ENCODE measurements at places on chromosomes 1 and 21.

GRCh38 chr1:98937347-98937746 is 67.3 kb downstream of the PLPPR5 start:
- DNase-seq = no peak

DNA sequence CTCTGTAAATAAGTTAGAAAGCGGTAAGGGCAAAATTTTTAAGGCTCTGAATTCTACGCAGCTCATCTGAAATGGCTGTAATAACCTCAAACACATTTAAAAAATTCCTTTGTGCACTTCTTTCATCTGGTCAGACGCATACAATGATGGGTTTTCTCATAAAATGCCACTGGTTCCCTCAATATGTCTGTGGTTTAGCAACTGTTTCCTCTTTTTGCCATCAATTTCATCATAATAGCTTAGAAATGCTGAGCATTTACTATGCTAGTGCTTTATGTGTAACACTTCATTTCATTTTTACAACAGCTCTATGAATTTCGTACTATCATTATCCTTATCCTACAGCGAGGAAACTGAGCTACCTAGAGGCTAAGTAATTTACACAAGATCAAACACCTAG is 35.3 kb upstream of the DMRTA2 start:
- no peak for DNase-seq

DNA sequence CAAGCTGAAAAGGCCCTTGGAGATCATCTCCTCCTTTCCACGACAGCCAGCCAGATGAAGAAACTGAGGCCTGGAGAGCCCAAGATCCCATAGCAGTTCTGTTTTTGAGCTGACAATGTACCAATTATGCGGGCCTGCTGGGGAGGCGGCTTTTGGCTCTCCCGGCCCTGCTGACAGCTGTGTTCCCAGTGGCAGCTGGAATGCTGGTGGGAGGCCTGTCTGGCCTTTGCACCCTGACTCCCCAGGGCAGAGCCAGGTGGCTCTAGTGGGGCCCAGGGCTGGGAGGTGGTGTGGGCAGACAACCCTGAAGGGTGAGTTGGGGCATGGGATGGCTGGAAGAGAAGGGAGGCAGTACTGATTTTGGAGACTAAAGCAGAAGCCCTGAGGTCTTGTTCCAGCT is 30.7 kb upstream of the WASF2 start:
- no peak for DNase-seq

- peak; percentile 12 for DNase-seq
Measured at GRCh38 chr1:114181356-114181755, 27.7 kb upstream of the SYT6 start.

- no peak for DNase-seq
Measured at GRCh38 chr1:118659646-118660045, 328.5 kb downstream of the TBX15 start.

GRCh38 chr1:205934788-205935187 is 8.5 kb downstream of the SLC26A9 start:
- no peak for DNase-seq

- DNase-seq = no peak
Measured at GRCh38 chr1:98054786-98055185, 134.0 kb upstream of the DPYD start.

- DNase-seq = no peak
Measured at GRCh38 chr21:45517249-45518065, 24.8 kb downstream of the SLC19A1 start.

GRCh38 chr1:94925561-94926125 is 1.3 kb downstream of the CNN3 start:
- DNase-seq = peak; percentile 94

GRCh38 chr1:204286831-204287421 is 72.8 kb downstream of the PLEKHA6 start:
- no peak for DNase-seq

DNA sequence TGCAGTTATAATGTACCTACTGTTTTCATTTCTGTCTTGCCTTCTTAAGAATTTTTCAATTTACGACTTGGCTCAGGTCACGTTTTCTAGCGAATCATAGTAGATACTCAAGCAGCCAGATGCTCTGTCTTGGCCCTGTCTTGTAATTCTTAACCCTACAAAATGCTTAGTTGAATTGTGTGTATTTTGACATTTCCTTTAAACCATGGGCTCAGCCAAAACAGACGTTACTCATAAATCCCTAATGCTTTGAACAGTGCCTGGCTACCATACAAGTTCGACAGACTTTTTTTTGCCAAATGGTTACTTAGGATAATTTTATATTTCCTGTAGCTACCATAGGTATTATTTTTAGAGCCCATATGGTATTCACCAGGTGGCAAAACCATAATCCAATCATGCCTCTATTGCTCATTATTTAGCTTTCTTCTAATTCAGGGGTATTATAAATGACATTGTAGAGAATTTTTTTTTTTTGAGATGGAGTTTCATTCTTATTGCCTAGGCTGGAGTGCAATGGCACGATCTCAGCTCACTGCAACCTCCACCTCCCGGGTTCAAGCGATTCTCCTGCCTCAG is 54.3 kb downstream of the KCNK1 start:
- no peak for DNase-seq

DNA sequence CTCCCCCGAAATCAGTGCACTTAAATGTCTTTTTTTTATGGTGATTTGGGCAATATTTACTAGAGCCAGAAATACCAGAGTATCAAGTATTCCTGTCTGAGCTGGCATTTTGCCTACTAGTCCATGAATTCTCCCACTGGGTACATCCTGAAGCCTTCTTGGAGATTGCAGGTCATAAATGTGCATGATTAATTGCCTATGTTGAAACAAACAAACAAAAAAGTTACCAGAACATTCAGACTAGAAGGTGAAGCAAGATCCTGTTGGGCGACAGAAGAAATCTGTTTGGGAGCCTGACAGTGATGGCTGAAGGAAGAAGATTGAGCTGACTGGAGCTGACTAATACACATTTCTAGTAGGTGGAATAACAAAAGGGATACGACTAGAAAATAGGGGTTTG is 127.4 kb upstream of the NRIP1 start:
- no peak for DNase-seq

GRCh38 chr1:56031001-56031400 is 548.4 kb downstream of the PLPP3 start:
- no peak for DNase-seq

GRCh38 chr1:199020051-199020450 is 381.2 kb downstream of the PTPRC start:
- DNase-seq = no peak

DNA sequence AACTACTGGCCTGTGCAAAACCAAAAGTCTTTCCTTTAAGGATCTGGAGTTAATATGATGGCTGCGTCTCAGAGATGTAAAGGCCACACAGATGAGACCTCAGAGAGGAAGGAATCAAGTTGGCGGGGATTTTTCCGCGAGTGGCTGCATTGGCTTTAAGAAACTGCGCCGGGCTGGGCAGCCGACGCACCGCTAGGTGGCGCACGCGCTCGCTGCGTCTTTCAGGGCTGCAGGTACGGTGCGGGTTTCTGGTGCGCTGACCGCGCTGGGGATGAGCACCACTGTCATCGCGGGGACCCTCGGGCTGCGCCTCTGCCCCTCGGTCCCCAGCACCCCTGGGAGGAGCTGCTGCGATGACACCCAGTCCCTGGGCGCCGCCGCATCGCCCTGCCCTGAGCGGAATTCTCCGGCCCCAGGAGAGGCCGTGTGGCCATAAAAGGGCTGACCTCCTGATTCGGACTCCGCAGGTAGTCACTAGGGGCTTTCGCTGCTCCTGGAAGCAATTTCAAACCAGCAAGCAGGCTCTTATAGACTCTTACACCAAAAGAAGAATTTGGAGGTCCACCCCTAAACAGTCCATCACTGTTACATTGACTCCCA is 241.0 kb downstream of the KCNJ6 start:
- DNase-seq = peak; percentile 83

DNA sequence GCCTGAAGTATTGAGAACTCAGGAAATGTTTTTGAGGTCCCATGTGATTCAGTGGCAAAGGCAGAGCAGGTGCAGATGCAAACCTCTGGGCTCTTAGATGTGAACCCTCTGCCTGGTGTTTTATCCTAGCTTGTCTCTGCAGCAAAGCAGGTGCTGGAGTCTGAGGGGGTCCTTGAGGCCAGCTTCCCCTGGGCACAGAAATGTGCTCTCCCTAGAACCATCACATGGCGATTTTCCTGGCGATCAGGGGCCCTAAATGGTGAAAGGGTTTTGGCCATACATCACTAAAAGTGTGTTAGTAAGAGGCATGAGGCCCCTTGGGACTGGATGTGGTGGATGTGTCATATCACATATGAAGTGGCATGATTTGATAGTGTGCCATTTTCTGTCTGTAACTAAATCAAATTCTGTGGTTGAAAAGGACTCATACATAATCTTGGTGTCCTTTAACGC is 144.8 kb downstream of the ST6GALNAC3 start:
- no peak for DNase-seq

DNA sequence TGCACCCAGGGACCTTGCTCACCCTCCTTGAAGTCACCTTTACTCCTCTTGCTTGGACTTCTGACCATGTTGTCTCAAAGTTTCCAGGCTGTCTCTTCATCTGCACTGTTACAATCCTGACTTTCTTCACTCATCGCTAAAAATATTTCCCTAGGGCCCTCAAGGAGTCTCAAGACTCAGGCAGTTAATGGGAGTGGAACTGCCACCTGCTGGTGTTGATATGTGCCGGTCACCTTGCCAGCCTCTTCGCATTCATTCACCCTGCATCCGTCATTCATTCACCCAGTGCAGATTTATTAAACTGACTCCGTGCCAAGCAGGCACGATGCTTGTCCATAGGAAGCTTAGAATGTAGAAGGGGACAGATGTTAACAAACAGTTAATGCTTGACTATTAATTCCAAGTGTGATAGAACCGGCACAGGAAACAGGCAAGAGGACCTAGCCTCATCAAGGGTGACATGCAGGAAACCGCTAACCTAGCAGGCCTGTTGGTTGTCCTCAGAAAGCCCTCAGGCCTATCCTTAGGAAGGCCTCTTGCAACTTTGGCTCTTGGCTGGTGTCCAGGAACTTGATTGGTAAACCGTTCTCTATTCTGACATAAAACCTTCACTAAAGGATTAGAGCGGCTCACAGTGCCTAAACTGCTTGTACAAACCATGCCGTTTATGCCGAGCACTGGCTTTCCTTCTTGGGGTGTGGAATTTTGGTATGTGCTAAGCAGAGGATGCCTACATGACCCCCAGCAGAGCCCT is 342.2 kb downstream of the CAMTA1 start:
- DNase-seq = no peak

DNA sequence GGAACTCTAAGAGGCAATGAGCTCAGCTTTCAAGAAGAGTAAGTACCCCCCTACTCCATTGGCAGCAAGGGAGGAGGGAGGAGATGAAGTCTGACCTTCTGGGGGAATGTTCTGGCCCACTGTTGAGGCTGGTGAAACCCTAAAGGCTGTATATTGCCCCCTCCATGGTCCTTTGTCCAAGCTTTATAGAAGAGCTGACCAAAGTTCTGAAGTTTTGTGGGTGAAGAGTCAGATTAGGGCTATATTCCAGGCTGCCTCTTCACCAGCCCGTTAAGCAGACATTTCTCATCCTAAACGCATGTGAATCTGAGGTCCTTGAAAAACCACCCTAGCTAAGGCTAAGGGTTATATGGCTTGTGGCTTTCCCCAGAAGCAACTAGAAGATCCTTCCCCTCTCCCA is 1.4 kb downstream of the C1orf94 start:
- DNase-seq = no peak

DNA sequence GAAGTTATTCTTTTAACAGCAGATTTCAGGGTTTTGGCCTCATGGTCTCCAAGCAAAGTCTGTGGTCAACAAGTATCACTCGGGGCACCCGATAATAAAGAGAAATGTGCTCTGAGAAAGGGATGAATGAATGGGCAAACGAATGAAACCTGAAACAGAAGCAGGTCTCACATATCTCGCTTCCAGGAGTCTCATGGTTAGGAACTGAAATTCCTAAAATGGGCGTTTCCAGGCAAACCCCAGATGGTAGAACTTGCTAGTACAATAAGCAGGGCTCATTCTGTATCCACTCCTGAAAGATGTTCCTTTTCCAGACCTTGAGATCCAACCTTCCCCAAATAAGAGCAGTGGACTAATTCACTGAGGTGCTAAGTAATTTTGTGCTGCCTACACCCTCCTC is 87.2 kb downstream of the LAMC2 start:
- DNase-seq = no peak

DNA sequence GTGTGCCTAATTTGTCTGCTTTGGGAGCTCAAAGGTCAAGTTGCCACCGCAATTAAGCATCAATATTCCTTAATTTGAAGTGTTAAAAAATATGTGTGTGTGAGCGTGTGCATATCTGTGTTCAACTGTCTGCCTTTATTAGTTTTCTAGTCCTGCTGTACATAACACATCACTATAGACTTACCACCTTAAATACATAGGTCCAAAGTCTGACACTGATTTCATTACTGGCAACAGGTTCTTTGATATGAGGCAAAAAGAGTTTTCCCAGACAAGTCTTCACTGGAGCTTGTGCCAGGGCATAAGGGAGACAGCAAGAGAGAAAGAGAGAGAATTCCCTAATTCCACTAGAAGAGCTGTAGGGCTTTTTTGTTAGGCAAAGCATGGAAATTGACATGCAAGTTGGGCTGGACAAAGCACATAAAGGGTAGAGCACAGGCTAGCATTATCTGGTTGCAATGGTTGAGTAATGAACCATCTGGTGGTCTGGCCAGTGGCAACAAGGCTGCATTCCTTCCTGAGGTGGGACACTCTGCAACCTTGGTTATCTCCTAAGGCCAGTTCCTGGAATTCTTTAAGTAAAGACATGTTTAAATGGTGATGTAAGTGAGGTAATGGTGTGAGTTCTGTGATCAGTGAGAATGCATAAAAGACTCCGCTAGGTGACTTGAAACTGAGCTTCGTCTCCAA is 457.2 kb upstream of the ADAMTS5 start:
- peak; percentile 14 for DNase-seq

DNA sequence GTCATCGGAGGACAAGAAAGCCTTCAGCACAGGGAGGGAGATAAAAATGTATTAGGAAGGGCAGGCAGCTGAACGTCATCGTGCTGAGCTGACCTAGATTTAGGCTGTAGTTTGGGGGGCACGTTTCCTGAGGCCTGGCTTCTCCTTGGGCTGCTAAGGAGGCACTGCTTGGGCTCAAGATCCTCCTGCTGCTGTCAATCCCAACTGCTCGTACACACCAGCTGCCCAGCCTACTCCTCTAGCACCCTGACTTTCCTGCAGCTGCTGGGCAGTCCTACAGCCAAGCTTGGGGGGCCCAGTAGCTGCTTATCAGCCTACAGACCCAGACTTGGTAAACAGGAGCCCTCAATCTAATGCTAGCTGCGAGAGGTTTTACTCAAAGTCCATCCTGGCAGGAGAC is 6.2 kb downstream of the TMEM35B start:
- DNase-seq = no peak

DNA sequence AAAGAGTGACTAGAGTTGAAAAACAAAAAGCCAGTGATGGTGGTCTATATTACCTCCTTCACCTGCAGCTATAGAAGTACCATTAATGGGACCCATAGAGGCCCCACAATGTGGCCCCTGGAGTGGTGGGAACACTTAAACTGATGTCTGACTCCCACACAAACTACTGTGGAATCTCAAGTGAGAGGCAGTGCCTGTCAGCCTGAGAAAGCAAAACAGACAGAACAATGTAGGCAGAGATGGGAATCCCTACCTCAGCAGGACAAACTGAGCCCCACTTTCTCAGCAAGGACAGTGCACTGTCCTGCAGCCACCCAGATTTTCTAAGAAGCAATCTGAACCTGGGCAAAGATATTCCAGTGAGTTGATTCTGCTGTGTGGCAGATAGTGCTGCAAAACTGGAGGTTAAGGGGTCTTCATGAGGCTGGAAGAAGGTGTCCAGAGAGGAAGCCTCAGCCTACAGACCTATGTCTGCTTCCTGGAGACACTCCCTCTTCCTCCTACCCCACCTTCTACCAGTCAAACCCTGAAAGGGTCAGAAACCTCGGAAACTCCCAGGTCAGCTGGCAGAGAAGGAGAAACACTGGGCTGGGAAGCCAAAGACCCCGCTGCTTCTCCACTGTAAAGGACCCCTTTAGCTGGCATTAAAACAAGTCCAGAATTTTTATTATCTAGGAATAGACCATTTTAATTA is 228.7 kb downstream of the C1orf94 start:
- no peak for DNase-seq

All from iPS-NIHi11 (cell line).